Activated effector memory CD4-positive, alpha-beta T cell treated with anti-CD3 and anti-CD28 coated beads, Interleukin-2, amount 50 U/mL, for 16 hours (primary cell): ENCODE measurements at places on chromosomes 5 and 9.

DNA sequence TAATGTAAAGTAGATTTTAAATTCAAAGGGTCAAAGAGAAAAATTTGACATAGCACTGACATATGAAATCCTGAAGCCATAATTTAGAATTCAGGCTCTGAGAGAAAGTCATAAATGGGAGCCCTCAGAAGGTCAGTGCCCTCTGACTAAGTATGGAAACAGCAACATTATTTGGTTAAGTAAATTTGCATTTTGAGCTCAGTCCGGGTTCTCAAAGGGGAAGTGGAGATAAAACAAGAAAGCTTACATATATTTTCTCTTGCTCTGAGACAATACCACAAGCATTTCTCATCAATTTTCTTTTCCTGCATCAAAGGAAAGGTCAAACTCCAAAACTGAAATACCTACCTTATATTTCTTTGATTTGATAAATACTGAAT, 348.0 kb downstream of the SEMA5A start:
- DNase-seq: no peak

- no peak for DNase-seq
Observed at GRCh38 chr5:126499853-126500342, 76.7 kb downstream of the GRAMD2B start.

- no peak for DNase-seq
Observed at GRCh38 chr5:75465480-75465879, 45.9 kb downstream of the CERT1 start.

- DNase-seq: no peak
Observed at GRCh38 chr5:15943487-15943886, 236.1 kb downstream of the MARCHF11 start.

GRCh38 chr9:92965061-92965758, 17.9 kb downstream of the FGD3 start:
- DNase-seq: peak; percentile 74

DNA sequence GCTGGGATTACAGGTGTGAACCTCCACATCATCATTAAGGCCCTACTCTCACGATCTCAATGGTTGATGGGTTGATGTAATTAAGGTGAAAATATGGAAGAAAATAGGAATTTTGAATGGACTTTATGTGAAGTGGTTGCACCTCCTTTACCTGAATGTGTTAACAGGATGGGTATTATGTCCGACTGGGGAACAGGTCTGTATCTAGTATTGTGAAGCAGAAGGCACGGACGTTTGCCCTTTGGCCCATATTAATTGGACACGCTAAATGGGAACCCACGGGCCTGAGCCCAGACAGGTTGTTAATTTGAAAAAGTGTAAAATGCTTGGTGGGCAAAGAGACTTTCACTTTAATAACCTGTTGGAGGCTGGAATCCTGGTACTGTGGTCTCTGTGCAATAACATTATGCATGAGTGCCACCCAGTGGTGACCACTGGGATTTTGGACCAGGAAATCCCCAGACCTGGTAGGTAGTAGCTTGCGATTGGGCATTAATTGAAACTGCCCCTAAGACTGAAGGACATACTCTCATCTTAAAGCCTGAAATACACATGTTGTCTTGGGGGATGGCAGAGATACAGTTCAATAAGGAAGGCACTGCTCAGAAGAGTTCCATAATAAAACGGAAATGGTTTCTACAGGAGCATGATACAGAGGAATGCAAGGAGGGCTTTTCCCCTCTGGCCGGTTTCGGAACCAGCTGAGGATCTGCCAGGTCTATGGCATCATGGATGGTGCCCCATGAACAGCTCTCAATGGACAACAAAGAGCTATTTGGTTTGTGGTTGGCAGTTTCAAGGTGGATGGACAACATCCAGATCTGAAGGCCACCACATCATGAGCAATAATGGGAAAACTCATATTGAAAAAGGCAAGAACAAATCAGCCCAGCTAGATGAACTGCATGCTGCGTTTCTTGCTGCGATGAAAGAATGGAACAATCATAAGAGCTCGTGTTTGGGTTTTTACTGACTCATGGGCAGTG, 26.2 kb upstream of the BICD2 start:
- DNase-seq: peak; percentile 89

DNA sequence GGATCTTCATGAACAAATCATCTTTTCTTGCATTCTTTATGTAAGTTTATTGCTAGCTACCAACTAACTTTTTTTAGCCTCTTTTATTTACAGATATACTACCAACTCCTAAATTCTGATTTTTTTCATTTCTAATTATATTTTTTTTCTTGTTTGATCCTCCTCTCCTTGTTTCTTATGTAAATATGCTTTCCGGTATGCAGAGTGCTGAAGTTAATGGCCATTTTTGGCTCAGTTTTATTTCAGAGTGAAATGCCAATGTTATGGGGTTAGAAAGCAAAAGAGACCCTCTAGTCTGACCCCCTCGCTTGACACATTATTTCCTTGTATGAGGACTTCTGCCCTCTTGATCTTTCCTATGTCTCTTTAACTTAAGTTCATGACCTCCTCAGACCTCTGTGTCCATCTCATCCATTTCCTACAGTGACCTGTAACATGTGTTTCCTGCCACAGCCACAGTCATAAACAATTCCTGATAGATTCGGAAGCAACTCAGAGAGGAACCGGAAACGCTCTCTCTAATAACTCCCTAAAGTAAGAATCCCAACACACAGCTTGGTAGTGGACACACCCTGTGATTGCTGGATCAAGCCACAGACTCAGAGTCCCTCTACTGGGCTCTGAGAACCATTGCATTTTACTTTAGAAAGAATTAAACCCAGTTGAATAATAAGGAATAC, 42.9 kb upstream of the AFAP1L1 start:
- DNase-seq: no peak

DNA sequence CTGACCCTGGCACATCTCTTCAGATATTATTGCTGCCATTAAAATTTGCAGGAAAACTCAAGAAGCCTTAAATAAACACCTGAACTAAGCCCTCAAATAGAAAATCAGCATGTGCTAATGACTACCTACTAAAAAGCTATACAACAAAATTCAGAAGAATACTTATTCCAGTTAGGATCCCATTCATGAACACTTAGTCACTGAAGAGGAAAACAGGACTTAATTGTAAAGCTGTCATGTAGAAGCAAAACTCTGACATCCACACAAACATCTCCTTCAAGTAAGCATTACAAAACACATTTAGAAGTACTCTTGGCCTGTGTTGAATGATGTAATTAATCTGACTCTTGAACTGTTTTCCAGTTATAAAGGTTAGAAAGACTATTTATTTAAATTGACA, 19.9 kb downstream of the ELL2 start:
- DNase-seq: no peak

DNA sequence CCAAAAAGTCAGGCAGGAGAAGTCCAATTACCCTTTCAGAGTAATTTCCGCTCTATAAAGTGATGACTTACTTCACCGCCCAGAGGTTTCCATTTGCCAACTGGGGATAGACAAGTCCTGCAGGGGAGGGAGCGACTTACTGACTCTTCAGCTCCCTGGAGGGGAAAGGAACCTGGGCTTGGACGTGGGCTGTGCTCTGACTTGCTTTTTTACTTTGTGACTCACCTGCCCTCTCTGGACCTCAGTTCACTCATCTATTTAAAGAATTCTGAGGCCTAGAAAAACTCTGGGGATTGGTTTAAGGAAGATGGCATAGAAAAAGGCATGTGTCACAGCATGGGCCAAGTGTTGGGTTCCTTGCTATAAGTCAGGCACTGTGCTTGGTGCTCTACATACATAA, 180.4 kb upstream of the TRIM32 start:
- DNase-seq: no peak

- DNase-seq: no peak
Observed at GRCh38 chr9:99103901-99104458, 933 bp upstream of the TGFBR1 start.

DNA sequence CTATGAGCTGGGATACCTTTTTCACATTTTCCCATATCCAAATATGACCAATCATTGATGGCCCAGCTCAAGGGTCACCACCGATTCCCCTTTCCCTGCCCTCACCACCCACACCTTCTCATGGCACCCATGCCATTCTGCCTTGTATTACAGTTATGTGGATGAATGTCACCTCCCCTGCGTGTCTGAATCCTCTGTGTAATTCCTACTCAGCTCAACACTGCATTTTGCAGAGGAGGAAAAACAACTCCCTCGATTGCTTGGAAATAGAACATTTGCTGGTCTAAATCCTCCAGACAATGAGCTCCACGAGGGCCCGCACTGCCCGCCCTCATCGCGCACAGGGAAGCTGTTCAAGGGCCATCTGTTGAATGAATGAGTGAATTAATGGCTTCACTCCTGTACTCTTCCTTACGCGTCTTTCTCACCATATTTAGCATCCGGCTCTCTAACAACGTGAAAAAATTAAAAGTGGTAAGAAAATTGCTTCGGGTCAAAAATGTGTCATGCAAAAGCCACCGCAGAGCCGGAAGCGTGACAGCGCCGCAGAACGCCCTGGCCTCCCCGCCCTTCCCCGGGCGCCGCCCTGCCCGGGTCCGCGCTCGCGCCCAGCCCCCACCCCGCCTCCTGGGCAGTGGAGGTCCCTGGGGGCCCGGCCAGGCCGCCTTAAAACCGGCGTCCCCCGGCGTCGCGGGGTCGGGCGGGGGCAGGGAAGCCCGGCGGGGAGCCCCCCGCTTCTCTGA, 704 bp downstream of the SUSD1 start:
- DNase-seq: peak; percentile 89

GRCh38 chr5:154444556-154445421, 1.0 kb upstream of the SAP30L start:
- DNase-seq: peak; percentile 67

DNA sequence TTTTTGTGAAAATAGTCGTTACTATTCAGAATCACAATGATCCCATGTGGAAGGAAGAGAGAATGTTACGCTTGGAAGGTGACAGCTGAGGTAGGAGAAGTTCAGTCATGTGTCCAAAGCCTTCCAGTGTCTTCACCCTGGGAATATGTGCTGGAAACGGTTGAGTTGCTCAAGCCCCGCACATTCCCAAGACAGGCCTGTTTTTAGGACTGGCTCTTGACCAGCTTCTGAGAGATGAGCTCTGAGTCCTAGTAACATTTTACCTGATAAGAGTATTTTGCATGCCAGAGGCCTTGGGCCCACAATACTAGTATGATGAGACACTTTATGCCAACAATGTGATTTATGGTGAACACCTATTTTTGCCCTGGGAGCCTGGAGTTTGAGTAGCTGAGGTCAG, 101.7 kb downstream of the LMNB1 start:
- DNase-seq: no peak

- no peak for DNase-seq
Observed at GRCh38 chr5:123124859-123125595, 36.0 kb downstream of the PRDM6 start.

DNA sequence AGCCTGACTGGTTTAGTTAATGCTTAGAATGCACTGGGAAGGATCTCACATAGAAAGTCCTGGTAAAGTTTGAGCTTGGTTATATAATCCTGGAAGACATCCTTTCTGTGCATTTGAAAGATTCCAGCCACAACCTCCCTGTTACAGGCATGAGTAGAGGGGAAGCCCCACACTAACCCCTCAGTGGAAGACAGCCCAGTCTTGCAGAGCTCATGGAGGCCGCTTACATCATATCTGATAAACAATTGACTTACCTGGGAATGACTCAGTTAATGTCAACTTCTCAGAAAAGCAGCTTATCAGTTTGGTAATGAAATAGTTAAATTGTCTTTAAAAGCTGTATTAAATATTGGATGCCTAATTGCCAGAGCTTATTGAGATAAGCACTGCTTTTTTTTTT, 28.1 kb upstream of the PDE8B start:
- DNase-seq: no peak

GRCh38 chr5:156824800-156825199, 25.3 kb upstream of the PPP1R2B start:
- no peak for DNase-seq

GRCh38 chr5:73751254-73751914, 125.4 kb downstream of the ARHGEF28 start:
- no peak for DNase-seq

DNA sequence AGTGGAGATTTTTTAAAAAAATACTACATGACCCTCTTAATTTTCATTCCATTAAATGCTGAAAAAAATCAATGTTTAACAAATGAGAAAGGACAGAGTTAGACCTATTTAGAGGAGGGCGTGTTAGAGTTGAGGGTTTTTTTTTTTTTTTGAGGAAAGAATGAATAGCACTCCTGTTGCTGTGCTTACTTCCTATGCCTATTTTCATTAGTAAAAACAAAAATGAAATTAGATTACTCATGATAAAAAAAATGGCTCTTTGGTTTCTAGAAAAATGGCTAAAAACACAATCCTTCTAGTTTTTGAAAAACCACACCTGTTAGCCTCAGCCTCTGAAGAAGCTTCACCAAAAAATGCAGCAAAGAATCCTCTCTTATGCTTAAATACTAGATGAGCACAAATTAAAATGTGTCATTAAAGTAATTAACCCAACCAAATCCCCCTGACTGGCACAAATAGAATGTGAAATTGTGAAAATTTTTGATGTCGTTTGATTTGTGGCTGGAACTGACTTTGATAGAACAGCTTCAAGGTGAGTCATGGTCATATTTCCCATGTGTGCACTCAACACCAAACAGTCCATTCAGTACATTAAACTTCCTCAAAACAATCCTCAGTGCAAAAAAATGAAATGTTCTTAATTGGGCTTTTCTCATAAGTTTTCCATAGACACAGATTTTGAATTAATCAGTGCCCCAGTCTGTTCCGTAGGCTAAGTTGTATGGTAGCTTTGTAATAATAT, 98.0 kb downstream of the MACIR start:
- no peak for DNase-seq

- peak; percentile 67 for DNase-seq
Observed at GRCh38 chr5:891837-892393, 686 bp downstream of the BRD9 start.

DNA sequence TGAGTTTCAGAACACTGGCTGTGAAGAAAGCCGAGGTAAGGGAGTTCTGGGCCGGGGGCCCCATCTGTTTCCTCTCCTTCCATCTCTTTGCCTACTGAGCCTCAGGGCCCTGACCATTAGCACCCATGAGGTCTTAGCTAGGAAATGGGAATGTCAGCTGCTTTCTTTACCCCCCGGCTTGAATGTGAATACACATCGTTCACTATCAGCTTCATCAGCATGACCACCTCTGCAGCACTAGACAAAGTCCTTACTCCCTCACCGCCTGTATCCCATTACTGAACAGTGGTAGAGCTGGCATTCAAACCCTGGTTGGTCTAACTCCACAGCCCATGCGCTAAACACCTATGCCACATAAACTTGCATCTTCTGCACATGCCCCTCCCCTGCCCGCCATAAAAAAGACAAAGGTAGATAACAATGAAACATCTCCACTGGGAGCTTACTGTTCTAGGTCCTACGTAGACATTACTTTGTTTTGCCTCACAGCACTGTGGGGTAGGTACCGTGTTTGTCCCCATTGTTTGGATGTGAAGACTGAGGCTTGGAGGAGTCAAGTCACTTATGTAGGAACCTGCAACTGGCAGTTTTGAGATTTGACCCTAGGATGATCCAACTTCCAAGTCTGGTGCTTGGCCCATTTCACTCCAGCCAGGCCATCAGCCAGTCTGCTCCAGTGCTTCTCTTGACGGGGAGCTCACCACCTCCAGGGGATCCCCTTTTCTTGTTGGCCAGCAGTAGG, 93.3 kb downstream of the AMBP start:
- DNase-seq: no peak

DNA sequence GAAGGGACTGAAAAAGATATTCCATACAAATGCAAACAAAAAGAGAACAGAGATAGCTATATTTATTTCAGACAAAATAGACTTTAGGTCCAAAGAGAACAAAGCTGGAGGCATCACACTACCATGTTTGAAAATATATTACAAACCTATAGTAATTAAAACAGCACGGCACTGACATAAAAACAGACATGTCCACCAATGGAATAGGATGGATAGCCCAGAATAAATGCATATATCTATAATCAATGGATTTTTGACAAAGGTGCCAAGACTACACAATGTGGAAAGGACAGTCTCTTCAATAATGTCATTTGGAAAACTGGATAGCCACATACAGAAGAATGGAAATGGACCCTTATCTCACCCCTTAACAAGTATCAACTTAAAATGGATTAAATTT, 10.2 kb downstream of the PRKAA1 start:
- no peak for DNase-seq
